Activated T-cell treated with anti-CD3 and anti-CD28 coated beads, Interleukin-2, amount 50 U/mL, for 24 hours (primary cell): ENCODE measurements at places on chromosomes 2 and 18.

GRCh38 chr2:74047152-74047551 lies 62.4 kb downstream of the TET3 start:
- DNase-seq: no peak

DNA sequence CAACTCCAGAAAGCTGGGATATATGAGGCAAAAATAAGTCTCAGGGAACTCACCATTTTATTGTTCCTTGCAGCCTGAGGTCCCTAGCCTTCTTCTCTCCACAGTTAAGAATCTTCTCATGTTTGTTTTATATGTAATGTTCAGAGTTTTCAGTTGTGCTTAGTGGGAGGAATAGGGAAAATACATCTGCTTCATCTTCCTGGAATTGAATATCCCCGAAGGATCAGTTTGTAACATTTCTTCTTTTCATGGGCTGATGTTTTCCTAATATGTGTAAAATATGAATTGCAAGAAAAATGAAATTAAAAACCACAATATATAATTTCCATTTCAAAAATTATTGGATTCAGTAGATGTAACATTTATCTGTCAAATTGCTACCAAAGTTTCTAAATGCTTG lies 8.0 kb downstream of the GALNT1 start:
- no peak for DNase-seq

DNA sequence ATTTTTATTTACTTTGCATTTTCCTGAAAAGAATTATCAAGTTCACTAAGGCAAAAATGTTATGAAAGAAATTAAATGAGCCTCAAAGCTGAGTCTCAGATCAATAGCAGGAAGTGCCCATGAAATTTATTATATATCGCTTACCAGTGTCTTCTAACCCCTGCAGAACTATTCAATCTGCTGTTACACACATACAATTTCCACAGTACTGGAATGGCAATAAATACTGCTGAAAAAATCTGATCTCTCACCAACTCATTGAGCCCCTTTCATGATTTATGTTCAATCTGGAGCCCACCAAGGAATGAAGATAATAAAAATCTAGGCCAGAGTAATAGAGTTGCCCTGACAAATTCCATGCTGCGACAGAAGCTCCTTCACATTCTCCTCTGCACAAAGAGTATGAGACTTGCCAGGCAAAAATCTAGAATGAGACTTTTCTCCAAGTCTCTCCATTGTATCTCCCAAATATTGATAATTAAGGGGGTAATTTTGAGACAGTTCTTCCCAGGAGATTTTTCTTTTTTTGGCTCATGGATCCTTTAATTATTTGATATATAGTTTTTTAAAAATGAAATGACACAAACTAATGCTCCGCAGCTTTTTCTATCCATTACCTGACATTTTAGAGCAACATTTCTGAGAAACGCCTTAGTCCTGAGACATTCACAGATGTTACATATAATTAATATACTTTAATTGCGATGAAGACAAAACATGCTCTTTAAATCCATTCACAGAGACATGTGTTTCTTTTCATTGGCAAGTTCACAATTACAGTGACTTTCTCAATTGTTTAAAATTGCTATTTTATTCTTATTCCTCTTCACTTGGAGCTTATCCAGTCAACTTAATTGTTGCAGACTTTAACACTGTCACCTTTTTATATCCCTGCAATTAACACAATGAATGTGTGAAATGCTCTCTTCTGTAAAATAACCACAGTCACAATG lies 1020.4 kb downstream of the CBLN2 start:
- DNase-seq: no peak

GRCh38 chr18:12597760-12598159 lies 60.1 kb downstream of the SPIRE1 start:
- no peak for DNase-seq

- peak; percentile 52 for DNase-seq
Observed at GRCh38 chr2:174683392-174683759, 80.9 kb downstream of the CHRNA1 start.

DNA sequence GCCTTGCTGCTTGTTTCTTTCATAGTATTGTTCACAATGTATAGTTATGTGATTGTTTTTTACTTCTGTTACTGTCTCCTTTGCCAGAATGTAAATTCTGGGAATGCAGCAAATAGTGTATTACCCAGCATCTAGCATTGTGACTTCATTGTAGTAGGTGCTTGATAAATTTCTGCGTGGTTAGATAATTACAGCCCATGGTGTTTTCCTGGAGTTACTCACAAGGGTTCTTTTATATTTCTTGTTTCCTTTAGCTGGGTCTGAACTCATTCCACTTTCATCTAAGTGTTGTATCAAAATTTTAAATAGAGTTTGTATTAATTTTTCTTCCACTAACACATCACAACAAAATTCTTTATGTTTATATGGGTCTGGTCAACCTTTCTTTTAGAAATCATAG lies 132.6 kb downstream of the MAP4K4 start:
- DNase-seq: no peak

DNA sequence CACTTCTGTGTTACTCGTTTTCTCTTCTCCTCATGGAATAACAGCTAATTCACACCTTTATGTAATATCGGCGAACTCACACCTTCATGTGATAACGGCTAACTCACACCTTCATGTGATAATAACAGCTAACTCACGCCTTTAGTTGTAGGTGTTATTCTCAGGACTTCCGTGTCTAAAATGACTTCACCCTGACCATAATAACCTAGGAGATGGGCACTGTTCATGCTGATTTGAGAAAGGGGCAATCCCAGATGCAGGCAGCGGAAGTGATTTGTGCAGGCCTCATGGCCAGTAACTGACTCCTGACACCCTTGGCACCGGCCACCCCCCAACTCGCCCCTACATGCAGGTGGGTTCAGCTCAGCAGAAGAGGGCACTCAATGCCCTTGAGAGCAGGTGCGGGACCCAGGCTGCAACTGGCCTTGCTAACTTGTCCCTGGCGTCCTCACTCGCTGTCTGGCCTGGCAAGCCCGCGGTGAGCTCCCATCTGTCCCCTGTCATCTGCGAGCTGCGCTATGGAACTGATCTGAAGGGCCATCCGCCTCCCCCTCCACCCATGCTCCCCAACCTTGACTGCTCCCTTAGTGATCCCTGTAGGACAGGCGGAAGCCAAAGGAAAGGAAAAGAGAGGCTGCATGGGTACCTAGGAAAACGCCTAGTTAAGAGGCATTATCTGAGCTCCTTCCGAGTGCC lies 42.6 kb upstream of the MTCL1 start:
- DNase-seq: no peak
